Suprapubic skin (tissue), 4 donors: ENCODE measurements at places on chromosomes 5 and 9.
A peak's percentile ranks its signal among the peaks of the same experiment; 100 is the strongest.

- no peak for DNase-seq
These were observed 57.7 kb upstream of the CER1 start for GRCh38 chr9:14780251-14780650.

GRCh38 chr5:14263699-14264098 lies 120.6 kb downstream of the TRIO start:
- no peak for DNase-seq

DNA sequence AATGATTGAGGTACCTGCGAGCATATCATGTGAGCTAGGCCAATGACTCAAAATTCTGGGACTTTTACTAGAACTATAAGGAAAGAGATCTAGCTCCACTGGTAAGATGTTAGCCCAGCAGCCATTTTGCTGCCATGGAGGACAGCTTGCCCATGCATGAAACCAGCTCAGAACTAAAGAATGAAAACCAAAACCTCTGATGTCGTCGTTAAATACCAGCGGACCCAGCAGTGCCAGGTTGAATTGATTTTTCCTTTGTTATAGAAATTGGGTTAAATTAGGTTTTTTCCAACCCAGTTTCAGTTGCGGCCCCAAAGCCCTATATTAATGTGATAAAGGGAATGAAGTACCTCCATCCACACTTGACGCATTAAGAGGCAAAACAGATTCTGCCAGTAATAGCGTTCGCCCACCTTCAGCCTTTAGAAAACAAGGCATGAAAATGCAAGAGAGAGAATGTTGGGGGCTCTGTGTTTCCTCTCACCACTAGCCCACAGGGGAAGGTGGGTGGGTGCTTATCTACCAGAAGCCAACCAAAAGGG lies 5.5 kb upstream of the ITK start:
- DNase-seq = no peak

- DNase-seq = no peak
These were observed 141.8 kb downstream of the YIPF5 start for GRCh38 chr5:144028636-144029035.

- no peak for DNase-seq
These were observed 359 bp downstream of the PRELID1 start for GRCh38 chr5:177303925-177304391.

- no peak for DNase-seq
These were observed 215.2 kb upstream of the ELAVL2 start for GRCh38 chr9:24041160-24041690.

DNA sequence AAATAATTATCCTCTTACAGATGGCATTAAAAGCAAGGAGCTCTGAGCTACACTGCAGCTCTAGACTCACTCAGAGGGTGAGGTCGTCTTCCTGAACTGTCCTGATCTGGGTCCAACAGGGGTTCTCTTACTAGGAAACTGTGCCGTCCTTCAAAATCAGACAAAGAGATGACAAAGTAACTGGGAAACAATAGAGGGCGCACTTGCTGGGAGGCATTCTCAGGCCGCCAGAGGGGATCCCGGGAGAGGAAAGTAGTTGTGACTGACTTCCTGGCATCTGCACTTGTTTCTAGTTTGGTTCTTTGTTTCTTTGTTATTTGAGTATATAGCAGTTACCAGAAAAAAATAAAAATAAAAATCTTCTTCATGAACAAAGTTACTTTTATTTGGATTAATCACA lies 142.9 kb upstream of the MSX2 start:
- peak; percentile 44 for DNase-seq
